RWPE2 (cell line): ENCODE measurements at places on chromosomes 5 and 9.

DNA sequence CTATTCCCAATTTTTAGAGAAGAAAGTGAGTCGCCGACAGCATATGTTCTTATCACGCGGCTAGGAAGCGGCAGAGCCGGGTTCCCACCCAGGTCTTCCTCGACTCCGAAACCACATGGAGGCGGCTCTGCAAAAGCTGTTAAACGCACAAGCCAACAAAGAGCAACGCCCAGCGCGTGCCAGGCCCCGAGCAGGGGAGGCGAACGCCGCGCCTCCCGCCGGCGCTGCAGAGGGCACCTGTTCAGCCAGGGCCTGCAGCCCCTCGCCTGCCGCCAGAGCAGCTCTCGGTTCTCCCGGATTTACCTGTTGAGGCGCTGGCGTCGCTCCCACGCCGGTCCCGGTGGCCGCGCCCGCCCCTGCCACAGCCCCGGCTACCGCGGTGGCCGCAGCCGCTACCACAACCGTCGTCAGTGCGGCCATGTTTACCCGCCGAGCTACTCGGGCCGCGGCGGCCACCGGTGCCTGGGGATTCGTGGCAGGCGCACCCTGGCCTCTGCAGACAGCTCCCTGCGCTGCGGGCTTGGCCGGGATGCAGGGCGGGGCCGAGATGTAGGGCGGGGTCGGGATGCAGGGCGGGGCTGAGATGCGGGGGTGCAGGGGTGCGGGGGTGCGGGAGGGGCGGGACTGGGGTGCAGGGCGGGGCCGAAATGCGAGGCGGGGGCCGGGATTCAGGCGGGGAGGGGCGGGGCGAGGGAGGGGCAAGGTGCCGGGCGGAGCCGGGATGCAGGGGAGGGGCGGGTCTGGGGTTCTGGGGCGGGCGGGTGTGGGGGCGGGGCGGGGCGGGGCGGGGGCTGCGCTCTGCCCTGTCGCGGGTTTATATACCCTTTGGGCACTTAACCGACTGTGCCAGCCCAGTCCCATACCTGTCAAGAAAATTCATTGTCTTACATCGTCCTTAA lies at the start of gene CCDC112:
Gene CCDC112, minus strand, starts transcription at position 531 of the 899 bp plus-strand sequence. Its CDS starts 111 bp downstream, at position 420.
- peak; percentile 93 for DNase-seq

DNA sequence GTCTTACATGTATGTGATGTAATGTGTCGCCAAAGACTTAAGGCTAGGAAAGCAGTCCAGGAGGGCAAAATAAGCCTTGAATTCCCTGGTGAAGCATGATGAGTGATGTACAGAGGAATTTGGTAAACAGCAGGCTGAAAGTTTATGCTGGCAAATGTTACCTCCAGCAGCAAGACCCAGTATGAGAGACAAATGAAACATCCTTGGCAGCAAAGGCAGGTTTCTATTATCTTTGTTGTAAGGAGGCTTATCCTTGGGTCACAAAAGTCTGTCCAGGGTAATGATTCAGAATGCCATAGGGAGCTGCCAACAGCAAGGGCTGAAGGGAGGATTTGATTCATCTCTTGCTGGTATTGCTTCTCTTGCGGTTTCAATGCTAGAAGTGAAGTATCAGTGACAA lies 75.9 kb upstream of the HTR4 start:
- no peak for DNase-seq

DNA sequence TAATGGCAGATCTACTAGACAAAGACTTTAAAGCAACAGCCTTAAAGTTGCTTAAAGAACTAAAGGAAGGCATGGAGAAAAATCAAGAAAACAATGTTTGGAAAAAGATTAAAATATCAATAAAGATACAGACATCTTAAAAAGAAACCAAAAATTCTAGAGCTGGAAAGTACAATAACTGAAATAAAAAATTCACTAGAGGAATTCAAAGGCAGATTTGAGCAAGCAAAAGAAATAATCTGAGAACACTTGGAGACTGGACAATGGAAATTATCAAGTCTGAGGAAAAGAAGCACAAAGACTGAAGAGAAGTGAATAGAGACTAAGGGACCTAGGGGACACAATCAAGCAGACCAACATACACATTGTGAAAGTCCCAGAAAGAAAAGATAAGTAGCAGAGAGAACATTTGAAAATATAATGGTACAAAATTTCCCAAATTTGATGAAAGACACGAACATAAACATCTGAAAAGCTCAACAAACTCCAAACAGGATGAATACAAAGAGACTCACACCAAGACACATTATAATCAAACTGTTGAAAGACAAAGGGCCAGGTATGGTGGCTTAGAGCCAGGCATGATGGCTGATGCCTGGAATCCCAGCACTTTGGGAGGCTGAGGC lies 26.3 kb downstream of the SIL1 start:
- DNase-seq = no peak

GRCh38 chr9:135969064-135969683 lies 8.0 kb upstream of the UBAC1 start:
- DNase-seq = no peak

DNA sequence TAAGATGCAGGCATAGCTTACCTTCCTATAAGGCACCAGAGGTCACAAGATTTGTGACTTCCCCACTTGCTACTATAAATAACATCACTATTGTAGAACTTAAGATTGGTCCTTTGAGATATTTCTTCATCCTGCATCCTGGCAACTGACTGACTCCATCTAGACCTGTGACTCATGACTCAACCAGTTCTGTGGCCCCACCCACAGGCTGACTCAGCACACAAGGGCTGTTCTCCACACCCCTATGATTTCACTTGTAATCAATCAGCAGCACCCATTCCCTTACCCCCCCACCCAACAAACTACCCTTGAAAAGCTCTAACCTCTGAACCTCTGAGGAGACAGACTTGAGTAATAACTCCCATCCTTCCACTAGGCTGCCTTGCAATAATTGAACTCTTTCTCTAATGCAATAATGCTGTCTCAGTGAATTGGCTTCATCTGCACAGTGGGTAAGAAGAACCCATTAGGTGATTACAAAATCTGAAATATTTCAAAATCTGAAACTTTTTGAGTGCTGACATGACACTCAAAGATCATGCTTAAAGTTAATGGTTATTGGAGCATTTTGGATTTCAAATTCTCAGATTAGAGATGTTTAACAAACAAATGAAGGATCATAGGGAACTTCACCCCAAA lies 296.7 kb downstream of the ARL15 start:
- DNase-seq = peak; percentile 80

DNA sequence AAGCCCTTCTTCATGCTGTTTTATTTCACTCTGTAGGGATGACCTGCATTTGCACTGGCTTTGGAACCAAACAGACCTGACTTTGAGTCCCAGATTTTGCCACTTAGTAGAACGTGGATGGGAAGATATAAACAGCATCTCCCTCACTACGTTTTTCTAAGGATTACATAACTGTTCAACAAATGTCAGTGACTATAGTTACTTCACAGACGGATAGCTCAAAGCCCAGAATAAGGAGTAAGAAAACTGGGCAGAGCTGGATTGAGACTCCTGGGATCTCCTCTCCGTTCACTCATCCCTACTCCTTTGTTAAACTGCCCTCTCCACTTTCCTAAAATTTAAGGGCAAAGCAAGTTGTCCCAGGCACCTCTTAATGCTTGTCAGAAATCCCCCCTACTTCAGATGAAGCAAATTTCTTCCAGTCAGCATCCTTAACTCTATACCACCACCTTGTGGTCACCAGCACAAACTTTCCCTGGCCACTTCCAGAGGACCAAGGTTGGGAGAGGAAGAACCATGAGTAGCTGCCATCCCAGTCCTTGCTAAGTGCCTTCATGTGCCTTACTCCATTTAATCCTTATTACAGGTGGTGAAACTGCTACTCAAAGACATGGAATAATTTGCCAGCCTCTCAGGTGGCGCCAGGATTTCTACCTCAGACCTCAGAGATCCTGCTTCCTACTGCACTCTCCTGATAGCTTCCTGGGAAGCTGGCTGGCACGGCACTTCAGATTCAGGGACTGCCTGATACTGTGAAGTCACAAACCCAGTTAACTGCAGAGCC lies 38.4 kb downstream of the EGR1 start:
- DNase-seq = no peak

GRCh38 chr9:6230037-6230780 lies 14.6 kb downstream of the IL33 start:
- DNase-seq = peak; percentile 56

GRCh38 chr9:35579130-35579529 lies 25.9 kb upstream of the TESK1 start:
- no peak for DNase-seq

DNA sequence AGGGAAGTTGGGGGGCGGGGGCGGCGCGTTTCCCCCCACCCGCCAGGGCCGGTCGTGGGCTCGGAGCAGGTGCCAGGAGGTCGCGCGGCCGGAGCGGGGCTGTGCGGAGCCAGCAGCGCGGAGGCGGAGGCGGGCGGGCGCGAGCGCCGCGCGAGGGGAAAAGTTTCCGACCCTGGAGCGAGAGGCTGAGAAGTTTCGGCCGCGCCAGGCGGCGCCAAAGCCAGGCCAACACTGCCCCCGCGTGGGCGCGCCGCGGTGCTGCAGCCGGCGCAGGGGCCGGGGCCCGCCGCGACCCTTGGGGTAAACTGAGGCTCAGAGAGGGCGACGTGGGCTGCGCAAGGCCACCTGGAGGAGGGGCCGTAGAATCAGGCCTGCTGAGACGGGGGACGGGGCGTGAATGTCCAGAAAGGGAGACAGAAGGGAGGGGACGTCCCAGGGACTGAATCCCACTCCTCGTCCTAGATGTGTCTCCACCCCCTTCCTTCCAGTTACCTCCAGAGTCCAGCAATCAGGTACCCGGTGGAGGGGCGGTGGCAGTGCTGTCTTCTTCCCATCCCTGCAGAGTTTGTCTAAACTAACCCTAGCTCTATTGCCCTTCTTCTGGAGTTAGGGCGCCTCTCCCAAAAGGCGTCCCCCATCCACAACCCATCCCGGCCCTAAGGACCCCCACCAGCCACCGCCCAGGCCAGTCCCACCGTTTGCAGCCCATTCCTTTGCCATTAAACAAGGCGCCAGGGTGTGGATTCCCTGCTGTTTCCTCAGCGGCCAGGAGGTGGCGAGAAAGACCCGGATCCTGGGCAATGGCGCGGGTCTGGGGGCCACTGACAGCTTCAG lies 10.2 kb downstream of the C9orf50 start:
- no peak for DNase-seq

DNA sequence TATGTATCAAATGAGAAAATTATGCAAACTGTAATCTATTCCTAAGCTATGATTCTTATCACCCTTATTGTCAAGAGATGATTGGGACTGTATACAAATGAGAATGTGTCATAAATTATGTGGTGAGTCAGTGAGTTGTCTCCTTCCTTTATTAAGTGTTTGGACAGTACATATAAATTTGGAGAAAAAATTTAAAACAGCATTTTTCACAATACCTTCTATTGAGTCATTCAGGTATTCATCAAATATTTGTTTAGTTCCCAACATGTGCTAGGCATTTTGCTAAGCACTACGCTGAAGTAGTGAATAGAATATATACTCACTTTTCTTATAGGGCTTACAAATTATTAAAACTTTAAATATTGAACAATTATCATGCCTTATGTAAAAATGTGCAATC lies 36.3 kb upstream of the PTPRD start:
- no peak for DNase-seq

- no peak for DNase-seq
Observed at GRCh38 chr9:125262294-125262991, 817 bp downstream of the GAPVD1 start.

DNA sequence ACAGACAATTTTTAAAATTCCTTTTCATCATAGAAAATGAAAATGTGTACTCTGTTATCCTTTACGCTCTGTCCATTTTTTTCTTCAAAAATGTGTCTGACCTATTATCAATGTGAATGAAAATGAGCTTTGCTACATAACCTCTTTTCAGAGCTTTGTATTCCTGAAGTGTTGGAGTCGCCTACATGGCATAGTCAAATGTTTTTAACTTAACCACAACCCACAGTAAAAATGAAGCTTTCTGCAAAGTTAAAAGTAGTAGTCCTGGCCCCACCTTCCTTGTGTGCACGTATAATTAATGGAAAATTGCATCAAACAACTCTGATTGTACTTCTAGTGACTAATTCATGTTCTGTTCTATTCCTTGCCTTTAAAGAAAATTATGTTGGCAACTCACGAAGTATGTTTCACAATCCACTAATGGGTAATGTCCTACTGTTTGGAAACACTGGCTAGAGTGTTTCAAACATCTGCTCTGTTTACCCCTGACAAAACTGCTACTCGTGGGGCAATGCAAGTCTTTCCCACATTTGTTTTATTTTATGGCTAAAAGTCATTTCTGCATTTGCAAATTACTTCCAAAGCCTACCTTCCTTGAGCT lies 18.6 kb upstream of the PSAT1 start:
- no peak for DNase-seq

- DNase-seq = no peak
Observed at GRCh38 chr5:132067451-132067850, 6.1 kb upstream of the CSF2 start.

- DNase-seq = no peak
Observed at GRCh38 chr5:18465833-18466681, 831.8 kb downstream of the TAF11L14 start.

- DNase-seq = no peak
Observed at GRCh38 chr9:35954942-35955546, 2.9 kb downstream of the OR2S2 start.

DNA sequence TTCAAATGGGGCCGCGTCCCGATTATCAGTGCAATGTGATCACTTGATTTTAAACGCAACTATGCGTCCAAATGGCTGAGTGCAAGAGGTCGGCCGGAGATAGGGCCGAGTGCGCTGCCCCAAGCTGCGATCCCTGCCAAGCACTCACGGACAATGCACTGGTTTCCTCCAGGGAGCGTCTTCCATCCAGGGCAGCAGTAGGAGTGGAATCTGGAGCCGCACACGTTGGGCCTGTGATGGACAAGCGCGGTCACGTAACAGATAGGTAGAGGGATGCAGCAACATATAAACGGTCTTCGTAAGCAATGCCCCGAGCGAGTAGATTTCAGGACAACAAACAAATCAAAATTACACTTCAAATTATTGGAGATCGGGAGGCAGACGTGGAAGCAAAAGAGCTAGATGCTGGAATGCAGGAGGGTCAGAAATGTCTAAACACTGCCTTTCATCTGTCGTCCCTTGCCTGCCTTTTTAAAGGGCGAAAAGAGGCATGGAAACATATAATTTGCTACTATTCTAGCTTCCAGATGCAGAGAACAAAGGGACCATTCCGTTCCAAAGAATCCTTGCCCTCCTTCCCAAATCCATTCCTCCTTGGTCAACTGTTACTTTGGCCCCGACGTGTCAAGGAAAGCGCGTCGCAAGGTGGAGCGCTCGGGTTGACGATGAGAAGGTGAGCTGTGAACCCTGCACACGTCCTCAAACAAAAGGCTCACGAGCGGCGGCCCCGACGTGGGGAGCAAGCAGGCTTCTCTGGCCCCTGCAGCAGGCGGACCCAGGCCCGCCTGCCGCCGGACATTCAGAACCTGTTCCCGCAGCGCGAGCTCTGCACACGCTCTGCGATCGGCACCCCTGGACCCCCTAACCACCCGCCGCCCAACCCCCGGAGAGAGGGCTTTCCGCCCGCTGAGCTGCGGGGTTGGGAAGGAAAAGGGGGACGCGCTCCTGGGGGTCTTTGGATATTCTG lies 1.5 kb downstream of the FBN2 start:
- DNase-seq = no peak

- no peak for DNase-seq
Observed at GRCh38 chr9:136474974-136475865, 7.6 kb downstream of the SEC16A start.
